Astrocyte of the hippocampus (primary cell): ENCODE measurements at places on chromosomes 3 and 15.

DNA sequence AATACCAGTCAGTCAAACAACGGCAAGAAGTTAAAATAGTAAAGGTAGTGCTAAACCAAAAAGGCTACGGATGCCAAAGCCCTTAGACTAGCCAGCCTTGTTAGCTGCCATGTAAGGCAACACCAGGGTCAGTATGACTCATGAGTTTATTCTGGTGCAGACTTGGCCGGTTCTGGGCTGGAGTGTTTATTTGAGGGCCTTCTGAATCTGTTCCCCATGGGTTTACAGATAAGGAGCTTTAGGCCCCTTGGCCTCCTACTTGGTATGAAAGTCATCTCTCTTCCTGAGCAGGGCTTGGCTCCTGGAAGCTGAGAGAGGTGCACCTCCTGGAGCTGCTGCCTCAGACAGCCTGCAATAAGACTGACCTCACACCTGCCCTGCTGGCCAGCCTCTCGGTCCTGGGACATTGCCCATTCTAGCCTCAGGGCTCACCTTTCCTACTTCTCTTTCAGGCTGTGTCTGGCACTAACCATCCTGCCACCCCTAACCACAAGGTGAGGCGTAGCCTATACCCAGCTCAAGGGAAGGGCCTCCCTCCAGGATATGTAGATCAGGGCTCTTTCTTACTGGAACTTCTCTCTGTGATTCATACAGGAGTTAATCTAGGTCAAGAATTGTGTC lies 10.4 kb upstream of the RTP1 start:
- peak; percentile 91 for DNase-seq

DNA sequence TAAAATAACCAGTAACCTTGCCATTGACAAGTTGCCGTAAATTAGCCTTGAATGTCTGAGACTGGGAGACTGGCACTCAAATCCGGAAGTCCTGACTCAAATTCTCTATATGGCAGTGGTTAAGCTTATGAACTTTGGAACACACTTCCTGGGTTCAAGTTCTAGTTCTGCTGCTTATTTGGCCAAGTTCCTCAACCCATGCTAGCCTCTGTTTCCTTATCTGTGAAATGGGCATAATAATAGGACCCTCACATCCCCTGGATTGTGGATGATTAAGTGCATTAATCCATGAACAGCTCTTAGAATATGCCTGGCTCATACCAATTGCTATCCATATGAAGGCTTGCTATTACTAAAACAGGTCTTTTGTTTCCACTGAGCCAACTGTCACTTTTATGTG lies 311.5 kb downstream of the EDEM1 start:
- DNase-seq = no peak

DNA sequence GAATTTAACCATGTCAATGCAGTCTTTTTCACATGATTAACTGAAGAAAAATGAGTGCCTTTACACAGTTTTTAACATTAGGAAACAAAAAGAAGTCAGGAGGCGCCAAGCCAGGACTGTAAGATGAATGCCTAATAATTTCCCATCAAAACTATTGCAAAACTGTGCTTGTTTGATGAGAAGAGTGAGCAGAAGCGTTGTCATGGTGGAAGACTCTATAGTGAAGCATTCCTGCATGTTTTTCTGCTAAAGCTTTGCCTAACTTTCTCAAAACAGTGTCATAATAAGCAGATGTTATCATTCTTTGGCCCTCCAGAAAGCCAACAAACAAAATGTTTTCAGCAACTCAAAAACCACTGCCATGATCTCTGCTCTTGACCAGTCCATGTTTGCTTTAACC lies 156.8 kb upstream of the CDIN1 start:
- DNase-seq = no peak

- no peak for DNase-seq
Measured at GRCh38 chr3:194720048-194720447, 34.4 kb downstream of the FAM43A start.

DNA sequence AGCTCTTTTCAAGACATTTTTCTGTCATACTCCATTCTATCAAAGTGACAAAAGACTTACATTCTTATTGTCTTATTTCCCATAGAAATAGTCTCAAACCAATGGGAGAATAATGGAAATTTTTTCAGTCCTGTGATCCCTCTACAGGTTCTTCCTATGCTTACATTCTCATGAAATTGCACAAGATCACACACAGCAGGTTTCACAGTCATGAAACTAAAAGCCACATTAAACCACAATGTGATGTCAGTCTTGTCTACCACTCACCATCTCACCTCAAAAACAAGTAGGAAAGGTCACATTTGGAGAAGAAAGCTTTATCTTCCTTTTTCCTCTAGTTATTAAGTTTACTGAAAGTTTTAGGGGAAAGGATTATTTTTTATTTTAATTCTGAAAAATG lies 161.0 kb upstream of the RORA start:
- no peak for DNase-seq

- DNase-seq = peak; percentile 59
Measured at GRCh38 chr3:155362808-155363689, 69.6 kb upstream of the STRIT1 start.

- no peak for DNase-seq
Measured at GRCh38 chr3:42473083-42473932, 29.1 kb upstream of the VIPR1 start.

GRCh38 chr3:8872261-8872660 lies 91.0 kb downstream of the RAD18 start:
- DNase-seq = no peak

DNA sequence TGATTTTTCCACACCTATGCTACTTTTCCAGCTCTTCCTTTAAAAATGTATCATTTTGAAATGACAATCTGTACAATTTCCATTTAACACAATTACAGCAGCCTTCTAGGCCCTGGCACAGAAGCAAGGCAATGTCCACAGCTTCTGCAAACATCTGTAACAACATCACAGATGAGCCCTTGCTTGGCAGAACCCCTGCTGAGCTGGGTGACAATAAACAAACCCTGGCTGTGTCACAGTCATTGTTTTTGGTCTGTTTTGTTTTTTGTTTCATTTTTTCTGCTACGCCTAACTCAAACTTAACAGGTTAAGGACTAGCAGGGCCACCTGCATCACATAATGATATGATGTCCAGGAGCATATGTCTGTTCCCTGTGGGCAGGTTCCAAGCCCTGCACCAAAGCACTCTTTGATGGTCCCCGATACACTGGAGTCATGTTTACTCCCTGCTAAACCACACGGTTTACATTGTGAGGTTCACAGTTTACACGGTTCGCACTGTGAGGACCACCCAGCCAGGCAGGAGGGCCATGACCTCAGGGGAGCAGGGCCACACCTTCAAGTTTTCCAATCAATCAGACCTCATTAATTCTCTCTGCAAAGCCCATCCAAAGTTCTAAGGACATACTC lies 186.8 kb upstream of the CHRNA7 start:
- no peak for DNase-seq

GRCh38 chr15:93036951-93037819 lies 51.8 kb downstream of the RGMA start:
- peak; percentile 68 for DNase-seq

DNA sequence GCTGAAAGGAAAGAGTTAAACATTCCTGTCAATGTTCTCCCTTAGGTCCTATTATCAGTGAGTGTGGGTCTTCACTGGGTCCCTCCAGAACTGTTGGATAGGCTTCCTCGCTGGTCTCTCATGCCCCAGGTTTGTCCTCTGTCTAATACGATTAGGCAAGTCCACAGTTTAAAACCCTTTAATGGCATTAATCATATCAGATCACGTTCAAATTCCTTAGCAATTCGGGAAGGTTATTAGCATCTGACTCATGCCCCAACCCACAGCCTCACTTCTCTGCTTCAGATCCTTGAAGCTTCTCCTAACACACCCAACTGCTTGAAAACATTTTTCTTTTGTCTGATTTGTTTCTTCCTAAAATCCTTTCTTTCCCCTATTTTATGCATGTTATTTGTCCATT lies 224.3 kb upstream of the ATP10A start:
- peak; percentile 69 for DNase-seq

- DNase-seq = no peak
Measured at GRCh38 chr15:69669446-69669845, 216.8 kb downstream of the RPLP1 start.

- DNase-seq = no peak
Measured at GRCh38 chr3:15299036-15299435, 33.4 kb downstream of the SH3BP5 start.

GRCh38 chr3:42886294-42886822 lies 10.7 kb upstream of the CYP8B1 start:
- DNase-seq = no peak

DNA sequence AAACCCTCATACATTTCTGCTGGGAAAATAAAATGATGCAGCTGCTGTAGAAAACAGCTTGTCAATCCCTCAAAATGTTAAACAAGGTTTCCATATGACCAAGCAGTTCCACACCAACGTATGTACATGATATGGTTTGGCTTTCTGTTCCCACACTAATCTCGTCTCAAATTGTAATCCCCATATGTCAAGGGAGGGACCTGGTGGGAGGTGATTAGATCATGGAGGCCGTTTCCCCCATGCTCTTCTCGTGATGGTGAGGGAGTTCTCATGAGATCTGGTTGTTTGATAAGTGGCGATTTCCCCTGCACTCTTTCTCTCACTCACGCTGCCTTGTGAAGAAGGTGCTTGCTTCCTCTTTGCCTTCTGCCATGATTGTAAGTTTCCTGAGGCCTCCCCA lies 100.6 kb upstream of the SLC24A5 start:
- DNase-seq = no peak

DNA sequence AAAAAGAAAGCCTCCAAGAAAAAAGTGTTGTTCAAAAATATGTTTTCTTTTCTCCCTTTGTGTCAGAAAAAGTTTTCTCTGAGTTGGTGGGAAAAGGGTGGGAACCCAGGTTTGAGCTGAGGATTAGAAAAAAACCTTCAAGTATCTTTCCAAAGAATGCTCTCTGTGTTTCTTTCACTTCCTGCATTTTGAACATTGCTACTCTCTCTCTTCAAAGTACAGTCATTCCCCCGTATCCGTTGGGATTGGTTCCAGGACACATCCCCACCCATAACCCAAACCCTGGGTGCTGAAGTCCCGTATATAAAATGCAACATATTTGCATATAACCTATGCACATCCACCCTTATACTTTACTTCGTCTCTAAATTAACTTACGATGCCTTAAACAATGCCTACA lies 139.6 kb downstream of the TMCO5A start:
- peak; percentile 26 for DNase-seq

GRCh38 chr3:197807969-197808587 lies 17.0 kb downstream of the LRCH3 start:
- peak; percentile 45 for DNase-seq

DNA sequence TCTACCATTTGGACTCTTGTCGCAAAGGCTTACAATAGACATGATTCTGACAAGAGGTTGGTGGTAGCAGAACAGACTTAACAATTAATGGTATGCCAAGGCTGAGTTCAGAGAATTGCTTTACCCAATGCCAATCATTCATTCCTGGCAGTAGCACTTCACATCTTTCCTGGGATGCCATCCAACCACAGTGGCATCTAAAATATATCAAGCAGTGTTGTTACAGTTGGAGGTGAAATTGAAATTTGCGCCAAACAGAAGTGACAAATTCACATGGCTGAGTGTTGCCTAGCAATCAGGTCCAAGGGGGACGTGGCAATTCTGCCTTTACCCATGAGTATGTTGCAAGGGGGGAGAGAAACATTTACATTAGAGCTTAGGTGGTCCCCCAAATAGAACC lies 21.0 kb upstream of the DPH6 start:
- no peak for DNase-seq

- DNase-seq = peak; percentile 11
Measured at GRCh38 chr15:53586799-53587198, 172.7 kb downstream of the WDR72 start.

DNA sequence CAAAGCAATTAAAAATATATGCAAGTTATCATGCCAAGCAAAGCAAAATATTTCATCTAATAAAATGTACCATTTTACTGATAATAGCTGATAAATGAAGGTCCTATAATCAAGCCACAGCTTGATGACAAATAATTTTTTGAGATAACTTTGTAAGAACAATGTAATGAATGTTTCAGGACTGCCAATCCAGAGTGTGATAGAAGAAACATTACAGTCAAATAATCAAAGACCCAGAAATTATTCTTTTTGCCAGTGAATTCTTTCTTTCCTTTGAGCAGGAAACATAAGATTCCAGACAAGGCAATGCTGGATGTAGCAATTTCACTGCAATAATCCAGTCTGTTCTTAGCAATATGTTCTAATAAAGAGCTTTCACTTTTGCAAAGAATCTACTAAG lies 556.1 kb downstream of the PLOD2 start:
- no peak for DNase-seq

DNA sequence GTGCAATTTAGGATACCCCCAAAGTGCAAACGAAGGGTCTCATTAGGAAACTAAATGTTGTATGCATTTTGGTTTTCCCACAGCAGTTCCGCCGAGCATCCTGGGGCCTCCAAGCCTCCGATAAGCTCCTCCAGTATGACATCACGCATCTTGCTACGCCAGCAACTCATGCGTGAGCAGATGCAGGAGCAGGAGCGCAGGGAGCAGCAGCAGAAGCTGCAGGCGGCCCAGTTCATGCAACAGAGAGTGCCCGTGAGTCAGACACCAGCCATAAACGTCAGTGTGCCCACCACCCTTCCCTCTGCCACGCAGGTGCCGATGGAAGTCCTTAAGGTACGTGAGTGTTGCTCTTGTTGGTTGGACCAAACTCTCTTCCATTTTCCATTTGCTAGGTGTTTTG lies 120.5 kb upstream of the SAMMSON start:
- DNase-seq = no peak

DNA sequence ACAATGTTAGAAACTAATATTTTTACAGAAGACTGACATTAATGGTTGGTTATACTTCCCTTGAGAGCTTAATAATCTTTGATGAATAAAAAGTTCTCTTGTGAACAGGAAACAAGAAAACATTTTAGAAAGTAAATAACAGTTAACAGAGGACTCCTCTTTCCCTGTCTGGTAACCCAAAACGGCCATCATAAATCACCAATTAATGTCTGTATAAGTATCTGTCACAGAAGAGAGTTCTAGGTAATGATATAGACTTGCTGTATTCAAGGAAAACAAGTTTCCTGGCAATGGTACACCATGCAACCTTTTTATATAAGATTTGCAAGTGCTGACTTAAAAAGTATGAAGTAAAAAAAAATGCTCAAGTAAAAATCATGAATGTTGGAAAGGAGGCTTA lies 426.7 kb downstream of the SOX2 start:
- DNase-seq = no peak

GRCh38 chr3:102896851-102897621 lies 462.2 kb downstream of the ZPLD1 start:
- no peak for DNase-seq
